ENCODE measurements at places on chromosomes 16 and 17.

GRCh38 chr16:89313583-89313982, 96.1 kb downstream of the ZNF778 start:
- DNase-seq, result no peak

- no peak for DNase-seq
Observed at GRCh38 chr17:74199306-74200092, 4.0 kb upstream of the RPL38 start.

GRCh38 chr17:8832711-8833352, 33.7 kb upstream of the MFSD6L start:
- no peak for DNase-seq

DNA sequence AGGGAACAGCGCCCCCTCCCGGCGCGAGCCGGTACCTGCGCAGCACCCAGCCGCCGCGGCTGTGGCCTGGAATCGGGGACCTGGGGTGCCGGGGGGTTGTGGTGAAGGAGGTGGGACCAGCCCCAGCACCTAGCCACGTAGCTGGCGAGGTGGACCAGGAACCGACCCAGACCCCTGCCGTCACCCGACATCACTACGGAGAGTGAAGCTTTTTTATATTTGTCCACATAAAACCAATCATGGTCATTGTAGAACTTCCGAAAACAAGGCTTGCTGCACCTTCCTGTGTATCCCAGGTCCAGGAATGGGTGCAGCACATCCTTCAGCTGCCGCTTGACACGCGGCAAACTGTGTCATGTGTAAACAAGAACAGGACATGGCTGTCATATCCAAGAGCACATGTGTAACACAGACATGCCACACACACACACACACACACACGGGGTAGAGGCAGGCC, 1.3 kb downstream of the HBQ1 start:
- DNase-seq, result peak; percentile 14

DNA sequence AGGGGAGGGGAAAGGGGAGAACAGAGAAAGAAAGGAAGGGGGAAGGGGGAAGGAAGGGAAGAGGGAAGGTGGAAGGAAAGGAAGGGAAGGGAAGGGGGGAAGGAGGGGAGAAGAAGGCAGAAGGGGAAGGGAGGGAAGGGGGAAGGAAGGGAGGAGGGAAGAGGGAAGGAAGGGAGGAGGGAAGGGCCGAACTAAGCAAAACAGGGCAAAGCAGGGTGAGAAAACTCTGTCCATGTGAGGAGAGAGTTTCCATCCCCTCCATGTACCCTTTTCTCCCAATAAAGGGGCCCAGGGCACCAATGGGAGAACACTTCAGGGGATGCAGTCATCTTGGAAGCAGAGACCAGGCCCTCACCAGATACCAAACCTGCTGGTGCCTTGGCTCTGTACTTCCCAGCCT, 256.8 kb upstream of the CDH5 start:
- no peak for DNase-seq

DNA sequence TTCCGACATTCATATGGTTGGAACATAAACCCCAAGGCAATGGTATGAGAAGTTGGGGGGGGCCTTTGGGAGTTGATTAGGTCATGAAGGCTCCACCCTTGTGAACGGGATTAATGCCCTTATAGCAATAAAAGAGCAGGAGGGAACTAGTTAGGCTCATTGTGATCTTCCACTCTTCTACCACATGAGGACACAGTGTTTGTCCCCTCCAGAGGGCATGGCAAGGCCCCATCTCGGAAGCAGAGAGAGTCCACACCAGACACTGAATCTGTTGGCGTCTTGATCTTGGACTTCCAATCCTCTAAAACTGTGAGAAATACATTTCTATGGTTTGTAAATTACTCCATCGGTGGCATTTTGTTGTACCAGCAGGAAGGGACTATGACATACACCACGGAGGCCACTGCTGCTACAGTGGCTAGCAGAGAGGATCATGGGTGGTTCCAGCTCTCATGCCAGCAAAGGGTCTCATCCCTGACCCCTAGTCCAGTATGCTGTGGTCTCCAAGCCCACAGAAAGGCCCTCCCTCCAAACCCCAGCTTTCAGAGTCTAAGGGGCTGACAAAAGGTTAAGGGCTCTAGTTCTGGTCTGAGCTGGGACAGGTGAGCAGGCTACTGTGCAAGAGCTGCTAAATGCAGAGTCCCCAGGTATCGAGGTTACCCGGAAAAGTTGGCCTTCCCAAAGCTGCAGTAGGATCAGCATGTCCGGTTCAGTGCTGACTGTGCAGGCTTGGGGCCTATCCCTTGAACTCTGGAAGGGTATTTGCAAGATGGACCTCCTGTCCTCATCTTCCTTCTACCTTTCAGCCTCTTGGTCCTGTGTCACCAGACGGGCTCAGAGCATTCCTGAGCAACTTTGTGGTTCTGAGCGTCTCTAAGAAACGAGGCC, 12.2 kb downstream of the CCR7 start:
- no peak for DNase-seq

DNA sequence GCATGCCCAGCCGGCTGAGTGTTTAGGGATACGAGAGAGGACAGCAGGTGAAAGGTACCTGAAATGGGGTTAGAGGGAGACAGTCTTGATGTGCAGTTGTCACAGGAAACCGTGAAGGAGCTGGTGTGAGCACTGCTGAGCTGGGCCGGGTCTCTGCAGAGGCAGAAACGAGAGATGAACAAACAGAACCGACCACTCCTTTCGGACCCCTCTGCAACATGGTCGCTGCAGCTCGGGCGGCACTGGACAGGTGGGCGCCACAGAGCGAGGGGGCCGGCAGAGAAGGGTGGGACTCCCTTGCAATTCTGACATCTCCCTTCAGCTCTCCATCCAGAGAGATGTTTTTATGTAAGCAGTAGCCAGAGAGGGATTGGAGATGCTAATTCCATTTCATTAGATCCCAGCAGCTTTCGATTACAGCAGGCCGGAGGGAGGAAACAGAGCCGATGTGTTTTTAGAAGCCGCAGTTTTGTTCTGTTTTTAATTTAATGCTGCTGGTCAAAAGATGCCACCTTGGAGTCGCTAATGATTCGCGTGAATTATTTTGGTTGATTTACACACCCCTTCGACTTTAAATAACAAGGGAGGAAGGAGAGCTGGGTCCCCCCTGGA, 86.3 kb upstream of the RPL38 start:
- DNase-seq, result no peak

DNA sequence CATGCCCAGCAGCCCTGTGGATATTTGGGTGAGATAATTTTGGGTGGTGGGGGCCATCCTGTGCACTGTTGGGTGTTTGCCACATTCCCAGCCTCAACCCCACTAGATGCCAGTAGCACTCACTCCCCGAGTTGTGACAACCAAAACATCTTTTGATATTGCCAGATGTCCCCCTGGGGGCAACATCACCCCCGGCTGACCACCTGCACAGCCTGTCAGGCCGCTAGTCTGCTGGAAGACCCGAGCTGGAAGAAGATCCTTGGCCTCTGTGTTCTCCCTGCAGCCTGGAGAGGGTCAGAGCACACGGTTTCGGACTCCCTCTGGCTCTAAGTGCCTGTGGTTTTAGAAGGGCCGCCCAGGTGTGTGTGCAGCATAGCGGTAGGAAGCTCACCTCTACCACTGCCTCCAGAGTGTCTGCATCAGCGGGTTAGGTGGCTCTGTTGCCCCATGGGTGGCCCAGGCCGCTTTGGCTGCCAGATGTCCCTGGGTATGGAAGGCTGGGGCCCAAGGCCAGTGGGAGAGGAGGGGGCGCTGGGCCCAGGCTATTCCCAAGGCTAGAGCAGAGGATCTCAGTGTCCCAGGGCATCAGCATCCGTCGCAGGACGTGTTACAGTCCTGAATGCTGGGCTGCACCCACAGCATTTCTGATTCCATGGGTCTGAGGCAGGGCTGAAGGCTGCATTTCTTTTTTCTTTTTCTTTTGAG, 195.8 kb upstream of the GSE1 start:
- no peak for DNase-seq

GRCh38 chr16:31664683-31665482, 137.2 kb downstream of the AHSP start:
- DNase-seq, result no peak

DNA sequence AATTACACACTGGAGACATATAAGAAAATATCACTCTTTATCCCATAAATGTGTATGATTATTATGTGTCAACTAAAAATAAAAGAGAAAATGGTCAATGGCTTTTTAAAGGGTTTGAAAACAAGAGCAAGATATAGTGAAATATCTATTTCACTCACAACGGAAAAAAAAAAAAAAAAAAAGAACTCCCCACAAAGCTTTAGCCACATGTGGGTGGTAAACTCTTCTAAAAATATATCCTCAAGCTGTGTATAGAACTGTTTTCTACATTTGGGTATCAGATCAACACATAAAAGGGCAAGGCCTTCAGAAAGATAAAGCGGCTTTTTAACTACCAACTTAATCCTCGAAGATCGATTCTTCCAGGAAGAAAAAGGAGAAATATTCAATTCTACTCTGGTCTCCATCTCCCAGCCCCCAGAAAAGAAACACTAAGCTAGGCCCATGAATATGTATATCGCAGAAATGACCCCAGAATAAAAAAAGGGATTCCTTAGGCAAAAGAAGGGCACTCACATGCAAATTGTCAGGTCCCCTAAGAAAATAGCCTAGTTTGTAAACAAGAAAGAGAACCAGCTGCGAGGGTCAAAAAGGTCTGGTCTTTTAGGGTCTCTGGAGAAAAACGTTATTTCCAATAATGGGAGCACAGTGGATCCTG, 4.4 kb downstream of the LITAF start:
- no peak for DNase-seq

DNA sequence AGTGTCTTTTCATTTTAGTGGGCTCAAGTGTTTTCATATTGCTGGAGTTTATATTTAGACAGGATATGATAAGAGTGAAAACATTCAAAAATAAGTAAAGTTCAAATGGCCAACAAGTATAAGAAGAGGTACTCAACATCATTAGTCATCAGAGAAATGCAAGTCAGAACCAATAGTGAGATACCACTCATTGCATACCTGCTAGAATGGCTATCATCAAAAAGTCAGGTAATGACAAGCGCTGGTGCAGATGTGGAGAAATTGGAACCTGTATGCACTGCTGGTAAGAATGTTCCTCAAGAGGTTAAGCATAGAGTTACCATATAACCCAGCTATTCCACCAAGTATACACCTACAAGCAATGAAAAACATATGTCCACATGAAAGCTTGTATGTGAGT, 87.8 kb downstream of the WNT3 start:
- DNase-seq, result no peak

GRCh38 chr17:42421507-42422338, 1.3 kb downstream of the CAVIN1 start:
- DNase-seq, result no peak

GRCh38 chr16:69799611-69800031, 37.5 kb downstream of the WWP2 start:
- DNase-seq, result peak; percentile 54

DNA sequence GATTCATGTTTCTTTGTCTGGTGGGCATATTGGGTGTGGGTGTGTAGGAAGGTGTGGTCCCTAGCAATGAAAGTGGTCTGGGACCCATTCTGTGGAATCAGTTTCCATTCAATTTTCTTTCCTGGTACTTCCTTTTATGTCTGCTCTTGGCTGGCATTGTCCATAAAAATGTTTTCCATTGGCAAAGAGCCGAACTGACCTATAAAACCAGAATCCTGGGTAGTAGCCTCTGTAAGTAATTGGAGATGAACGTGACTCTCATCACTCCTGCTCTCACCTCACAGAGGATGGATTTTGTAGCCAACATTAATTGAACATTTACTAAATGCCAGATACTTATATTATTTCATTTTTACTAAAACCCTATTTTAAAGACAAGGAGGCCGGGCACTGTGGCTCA, 66.5 kb upstream of the IRX3 start:
- DNase-seq, result no peak

- DNase-seq, result no peak
Observed at GRCh38 chr16:56643080-56643778, 4.8 kb downstream of the MT1A start.

Measured in pons (tissue), 1 donor.